Effector CD8-positive, alpha-beta T cell (primary cell): ENCODE measurements at places on chromosomes 3 and 15.

DNA sequence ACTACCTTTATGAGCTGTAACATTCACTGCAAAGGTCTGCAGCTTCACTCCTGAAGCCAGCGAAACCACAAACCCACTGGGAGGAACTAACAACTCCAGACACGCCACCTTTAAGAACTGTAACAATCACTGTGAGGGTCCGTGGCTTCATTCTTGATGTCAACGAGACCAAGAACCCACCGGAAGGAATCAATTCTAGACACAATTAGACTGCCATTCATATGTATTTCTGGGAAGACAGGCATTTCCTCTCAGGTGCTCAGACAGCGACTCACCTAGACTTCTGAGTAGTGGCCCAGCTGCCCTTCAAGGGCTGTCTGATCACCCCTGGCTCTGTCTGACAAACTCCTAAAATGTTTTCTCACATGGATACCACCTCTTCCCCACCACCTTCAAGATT, 506.8 kb downstream of the PDCD6IP start:
- DNase-seq = no peak

DNA sequence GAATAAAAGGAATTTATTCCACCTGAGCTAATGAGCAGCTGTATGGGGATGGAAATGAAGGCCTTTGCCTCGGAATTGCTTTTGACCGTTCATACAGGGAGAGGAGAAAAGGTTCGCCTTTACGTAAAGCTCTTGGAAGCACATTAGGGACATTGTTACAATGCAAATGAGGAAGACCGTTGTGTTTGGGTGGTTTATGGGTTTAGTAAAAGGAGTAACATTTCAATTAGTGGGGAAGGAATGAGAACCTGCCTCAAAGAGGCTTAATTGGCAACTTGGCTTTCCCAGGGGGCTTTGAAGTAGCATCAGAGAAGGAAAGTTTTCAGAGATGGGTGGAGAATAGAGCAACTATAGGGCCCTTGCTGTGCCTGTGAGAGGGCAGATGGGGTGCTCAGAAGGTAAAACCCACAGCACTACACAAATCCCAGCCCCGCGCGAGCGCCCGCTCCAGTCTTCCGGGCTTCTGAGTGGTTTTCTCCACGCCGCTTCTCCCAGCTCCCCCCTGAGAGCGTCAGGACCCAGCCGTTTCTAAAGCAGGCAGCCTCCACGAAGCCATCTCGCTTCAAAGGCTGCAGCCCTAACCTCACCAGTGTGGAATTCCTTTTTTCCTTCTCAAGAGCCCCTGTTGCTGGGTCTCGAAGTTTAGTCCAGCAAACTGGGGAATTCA, 192.0 kb upstream of the HES1 start:
- no peak for DNase-seq

DNA sequence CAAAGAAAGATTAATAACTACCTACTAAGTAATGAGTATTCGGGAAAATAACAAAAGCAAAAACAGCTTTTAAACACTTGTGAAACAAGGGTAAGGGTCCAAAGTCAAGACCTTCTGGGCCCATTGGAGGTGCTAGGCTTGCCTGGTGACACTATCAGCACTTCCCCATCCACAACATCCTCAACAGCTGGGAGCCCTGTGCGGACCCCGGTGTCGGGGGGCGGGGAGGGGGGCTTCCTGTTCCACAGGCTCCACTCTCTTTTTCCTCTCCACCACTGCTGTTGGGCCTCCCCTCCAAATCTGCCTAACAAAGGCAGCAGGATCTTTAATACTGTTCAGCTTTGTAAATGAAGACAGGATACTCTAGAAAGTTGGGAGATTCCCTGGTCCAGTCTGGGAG, 21.6 kb downstream of the NGRN start:
- DNase-seq = no peak

- no peak for DNase-seq
These were observed 200.0 kb downstream of the CACNA2D3 start for GRCh38 chr3:54322354-54322753.

DNA sequence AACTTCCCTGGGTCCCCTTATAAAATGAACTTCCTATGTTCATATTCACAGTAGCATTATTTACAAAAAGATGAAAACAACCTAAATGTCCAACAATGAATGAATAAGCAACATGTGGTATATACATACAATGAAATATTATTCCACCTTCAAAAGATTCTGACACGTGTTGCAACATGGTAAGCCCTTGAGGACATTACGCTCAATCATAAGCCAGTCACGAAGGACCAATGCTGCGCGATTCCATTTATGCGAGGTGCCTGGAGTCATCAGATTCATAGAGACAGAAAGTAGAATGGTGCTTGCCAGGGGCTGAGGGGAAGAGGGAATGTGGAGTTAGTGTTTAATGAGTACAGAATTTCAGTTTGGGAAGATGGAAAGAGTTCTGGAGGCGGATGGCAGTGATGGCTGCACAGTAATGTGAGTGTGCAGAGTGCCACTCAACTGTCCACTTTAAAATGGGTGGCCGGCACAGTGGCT, 88.8 kb upstream of the ALDH1A3 start:
- DNase-seq = no peak

- DNase-seq = no peak
These were observed 624 bp downstream of the AP3B2 start for GRCh38 chr15:82709081-82709420.

DNA sequence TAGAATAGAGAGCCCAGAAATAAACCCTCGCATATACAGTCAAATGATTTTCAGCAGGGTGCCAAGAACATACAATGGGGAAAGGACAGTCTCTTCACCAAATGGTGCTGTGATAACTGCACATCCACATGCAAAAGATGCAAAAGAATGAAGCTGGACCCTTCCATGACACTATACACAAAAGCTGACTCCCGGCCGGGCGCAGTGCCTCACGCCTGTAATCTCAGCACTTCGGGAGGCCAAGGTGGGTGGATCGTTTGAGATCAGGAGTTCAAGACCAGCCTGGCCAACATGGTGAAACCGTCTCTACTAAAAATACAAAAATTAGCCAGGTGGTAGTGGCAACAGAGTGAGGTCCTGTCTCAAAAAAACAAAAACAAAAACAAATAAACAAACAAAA, 43.2 kb upstream of the IQSEC1 start:
- no peak for DNase-seq

GRCh38 chr3:29249829-29250345, 31.0 kb upstream of the RBMS3 start:
- no peak for DNase-seq

GRCh38 chr3:12287727-12288181, 1.1 kb upstream of the PPARG start:
- DNase-seq = no peak

DNA sequence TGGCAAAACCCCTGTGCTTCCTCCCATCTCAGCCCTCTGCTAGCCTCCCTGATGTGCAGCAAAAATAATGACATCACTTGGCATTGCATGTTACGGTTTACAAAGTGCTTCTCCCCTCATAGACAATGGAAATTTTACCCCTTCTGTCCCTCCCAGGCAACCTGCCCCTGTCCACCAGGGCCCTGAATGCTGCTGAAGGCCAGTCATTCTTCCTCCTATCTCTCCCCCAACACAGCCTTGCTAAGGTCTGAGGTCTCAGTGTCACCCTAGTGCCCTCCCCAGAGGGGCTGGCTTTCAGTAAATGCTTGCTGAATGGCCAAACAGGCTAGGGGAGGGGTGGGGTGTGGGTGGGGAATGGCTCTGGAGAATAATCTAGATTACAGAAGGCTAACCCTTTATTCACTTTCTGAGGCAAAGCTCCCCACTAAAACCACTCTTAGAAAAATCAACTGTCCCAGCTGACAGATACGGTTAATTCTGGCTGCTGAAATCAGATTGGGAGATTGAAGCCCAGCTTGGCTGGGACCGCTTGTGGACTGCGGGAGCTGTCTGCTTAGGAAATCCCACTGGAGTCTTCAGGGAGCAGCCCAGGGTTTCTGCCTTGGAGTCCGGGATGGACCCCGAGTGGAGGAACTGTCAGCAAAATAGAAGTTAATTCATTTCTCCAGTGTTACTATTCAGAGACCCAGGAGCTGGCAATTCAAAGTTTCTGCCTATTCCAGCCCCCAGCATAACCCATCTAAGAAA, 22.9 kb downstream of the ANP32A start:
- DNase-seq = no peak

DNA sequence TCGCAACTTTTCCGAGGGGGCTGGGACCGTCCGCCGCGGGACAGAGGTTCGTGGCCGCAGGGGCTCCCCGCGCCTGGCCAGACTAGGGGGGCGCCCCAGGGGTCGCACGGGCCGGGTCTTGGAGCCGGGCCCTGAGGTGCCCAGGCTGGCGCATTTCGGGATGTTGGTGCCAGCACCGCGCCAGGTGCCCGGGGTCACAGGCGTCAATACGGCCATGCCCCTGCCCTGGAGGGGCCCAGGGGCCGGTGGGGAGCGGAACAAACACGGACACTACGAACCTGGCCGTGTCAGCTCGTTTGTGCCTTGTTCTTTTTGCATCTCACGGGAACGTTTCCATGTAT, 366 bp downstream of the TM6SF1 start:
- no peak for DNase-seq

DNA sequence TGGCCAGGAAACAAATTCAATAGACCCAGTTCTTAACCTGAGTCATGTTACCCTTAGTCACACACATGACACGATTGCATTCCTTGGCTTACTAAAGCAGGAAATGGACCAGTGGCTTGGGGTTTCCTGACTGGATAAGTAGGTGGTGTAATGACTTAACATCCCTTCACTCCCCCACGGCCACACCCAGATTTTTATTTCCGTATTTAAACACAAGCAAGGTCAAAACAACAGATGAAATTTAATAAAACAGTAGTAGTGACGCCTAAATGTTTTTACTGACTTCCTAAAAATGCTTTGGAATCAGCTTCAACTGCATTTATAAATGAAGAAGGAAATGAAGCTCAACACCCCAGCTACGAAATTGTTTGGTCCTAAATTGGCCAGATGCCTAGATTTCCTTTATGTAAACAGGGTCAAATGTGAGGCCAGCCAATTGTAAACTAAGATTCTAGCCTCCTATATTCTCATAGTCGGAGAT, 324.3 kb downstream of the CHST2 start:
- no peak for DNase-seq

DNA sequence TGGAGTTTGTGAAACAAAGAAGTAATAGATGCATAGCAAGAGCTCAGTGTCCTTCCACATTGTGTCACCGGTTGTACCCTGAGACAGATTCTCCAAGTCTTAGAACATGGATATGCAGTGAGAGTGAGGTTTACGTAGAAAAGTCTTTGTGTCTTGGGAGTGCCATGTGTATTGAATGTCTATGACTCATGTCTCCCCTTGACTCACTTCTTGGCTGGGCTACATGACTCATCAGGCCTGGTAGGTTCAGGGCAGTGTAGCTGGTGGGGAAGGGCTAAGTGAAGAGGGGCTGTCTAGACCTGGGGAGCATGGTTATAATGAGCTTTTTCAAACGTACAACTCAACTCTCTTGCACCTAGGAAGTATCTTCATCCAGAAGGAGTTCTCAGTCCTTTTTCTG, 167.4 kb downstream of the GAP43 start:
- DNase-seq = no peak

DNA sequence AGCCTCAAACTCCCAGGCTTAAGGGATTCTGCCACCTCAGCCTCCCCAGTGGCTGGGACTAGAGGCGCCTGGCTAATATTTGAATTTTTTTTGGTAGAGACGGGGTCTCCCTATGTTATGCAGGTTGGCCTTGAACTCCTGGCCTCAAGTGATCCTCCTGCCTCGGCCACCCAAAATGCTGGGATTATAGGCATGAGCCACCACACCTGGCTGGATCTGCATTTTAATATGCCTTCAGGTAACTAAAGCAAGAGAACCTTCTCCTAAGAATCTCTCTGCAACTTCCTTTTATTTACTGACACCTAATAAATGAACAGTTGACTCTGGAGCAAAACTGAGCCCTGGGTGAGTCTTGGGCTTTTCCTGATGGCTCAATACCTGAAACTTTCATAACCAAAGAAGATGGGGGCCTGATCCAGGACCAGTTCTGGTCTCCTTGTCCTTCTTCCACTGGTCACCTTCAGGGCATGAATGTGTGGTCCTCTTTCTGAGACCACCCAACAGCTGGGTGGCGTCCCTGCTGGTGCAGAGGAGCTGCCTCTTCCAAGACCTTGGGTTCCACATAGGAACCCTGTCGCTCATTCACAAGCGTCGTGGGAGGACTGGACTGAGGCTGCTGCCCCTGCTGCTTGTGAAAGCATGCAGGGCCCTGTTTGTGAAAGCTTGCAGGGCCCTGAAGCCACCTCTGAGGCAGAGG, 28.2 kb downstream of the CCR9 start:
- no peak for DNase-seq

DNA sequence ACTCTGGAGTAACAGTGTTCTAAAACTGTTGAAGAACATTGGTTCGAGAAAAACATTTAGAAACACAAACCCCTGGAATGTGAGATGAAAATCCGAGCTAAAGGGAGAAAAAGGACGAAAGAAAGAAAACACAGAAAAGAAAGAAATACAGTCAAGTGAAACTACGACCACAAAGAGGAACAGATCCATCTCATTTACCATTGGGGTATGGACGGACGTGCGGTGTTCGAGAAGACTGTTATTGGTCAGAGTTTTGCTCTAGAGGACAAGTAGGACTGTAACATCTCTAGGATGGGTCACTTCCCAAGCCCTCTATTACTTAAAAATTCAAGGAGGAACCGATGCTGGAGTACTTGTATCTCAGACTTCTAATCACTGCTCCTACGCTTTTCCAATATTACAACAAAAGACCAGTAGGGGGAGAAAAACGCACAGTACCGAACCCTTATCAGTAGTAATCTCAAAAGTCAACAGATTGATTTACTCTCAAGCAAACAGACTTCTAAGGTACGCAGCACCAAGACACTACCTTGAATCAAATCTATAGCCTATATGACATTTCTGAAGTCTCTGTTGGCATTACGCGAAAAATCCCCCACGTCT, 1.1 kb upstream of the PIK3CA start:
- DNase-seq = no peak

DNA sequence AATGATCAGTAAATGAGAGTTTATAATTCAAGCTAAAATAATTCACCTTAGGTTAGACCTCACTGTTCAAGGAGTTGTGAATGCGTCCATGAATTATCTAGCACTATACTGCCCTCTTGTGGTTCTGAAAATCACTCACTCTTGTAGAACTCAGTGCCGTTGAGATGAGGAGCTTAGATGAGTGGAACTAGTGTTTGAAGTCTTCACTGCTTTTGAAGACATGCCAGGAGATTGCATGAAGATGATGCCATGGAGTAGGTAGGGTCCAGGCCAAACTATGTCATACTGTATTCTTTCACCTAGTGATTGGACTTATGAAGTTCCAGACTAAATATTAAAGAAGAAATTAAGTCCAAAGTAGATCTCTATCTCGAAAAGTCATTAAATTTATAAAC, 28.8 kb downstream of the LYSMD4 start:
- DNase-seq = no peak

- DNase-seq = no peak
These were observed 137.7 kb downstream of the FILIP1L start for GRCh38 chr3:99976584-99976983.

- no peak for DNase-seq
These were observed 61.6 kb upstream of the CD200R1L start for GRCh38 chr3:112908252-112908651.

- DNase-seq = no peak
These were observed 3.5 kb downstream of the ISLR2 start for GRCh38 chr15:74133694-74134386.

DNA sequence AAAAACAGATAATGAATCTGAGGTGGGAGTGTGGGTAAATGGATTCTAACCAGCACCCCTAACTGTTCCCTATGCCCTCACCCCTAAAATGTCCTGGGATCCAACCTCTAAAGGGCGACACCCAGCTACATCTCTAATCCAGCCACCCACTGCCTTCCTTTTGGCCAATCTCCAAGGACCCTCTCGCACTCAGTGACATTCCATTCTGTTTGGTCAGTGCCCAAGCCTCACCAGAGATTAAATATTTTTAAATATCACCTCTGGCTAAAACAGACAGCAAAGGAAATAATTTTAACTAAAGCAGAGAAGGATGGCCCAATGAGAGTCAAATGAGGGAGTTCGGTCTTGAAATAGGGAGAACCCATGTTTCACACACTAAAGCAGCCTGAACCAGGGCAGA, 19.9 kb upstream of the SCN10A start:
- DNase-seq = no peak
